ENCODE measurements at places on chromosomes 12 and 14.

- DNase-seq: no peak
These were observed 18.1 kb downstream of the VDR start for GRCh38 chr12:47886510-47887240.

DNA sequence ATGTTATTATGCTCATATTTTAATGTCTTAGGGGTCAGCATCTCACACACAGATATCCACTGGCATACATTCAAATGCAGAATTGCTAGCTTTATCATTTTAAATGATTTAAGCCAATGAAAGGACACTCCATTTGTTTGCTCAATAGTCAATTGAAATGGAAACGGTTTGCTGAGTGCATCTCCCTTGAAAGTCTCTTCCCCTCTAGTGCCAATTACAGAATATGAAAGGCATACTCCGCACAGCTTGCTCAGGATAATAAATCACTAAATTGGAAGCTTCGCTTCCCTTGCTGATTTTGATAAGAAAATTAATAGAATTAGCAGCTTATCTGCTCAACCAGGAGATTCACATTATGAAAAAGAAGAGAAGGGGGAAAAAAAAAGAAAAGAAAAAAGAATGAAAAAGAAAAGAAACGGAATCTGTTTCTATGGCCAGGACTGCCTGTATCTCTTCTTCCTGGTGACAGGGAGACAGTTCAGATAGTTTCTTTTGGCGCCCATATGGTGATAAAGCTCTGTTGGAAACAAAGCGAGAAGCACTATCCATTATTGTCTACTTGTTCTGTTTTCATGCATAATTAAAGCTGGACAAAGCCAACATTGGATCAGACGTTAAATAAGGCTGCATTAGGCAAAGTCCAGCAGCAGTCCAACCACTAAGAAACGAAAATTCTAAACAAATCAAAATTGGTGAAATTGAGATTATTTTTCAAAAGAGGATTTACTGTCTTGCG is 225.0 kb downstream of the GXYLT1 start:
- no peak for DNase-seq

DNA sequence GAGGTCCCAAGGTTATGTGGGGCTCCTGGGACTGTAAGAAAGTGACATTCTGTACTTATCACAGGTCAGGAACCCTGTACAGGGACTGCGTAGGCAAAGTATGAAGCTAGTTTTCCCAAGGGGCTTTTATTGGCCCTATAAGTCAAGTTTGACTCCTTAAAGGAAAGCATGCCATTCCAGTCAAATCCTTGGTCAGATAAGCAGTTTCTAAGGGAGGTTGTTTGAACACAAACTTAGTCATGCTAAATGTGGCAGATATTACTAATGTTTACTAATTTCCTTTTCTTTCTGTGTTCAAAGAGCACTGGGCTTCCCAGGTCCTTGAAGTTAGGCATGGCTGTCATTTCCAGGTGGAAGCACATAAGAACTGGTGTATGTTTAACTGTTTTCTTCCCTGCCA is 472.4 kb downstream of the ATP23 start:
- DNase-seq: no peak

DNA sequence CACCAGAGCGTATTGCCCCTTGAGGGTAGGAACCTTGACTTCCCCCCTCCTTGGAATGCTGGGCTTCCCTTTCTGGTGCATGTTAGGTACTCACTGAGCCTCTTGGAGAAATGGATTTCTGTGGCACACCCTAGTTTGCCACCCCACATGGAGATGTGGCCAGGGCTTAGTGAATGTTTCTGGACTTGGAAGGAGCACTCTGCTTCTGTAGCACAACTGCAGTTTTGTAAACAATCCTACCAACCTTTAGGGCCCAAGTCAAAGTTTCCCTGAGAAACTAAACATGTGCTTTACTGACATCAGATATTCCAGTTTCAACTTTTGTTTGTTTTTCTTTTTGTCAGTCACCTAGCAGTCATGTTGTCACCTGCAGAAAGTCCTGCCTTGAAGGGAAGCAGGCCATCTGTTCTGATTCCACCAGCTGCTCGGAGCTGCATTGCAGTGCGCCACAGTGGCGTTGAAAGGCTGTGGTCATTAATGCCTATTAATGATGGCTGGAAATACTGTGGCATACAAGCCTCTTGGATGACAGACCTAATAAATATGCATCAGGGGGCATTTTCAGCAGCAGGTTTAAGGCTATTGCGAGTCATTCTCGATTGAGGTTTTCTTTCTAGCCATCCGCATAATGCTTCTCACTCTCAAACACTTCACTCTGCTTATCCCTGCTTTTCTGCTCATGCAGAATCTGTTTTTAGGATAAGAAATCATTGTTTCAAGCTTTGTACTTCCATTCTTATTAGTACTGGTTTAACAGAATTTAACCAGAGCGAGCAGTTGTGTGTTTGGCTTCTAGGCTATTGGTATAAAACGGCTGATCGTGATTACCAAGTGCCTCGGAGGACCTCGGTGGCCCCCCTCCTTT is 7.8 kb downstream of the PELI2 start:
- no peak for DNase-seq

GRCh38 chr14:29822430-29822709 is 105.3 kb downstream of the PRKD1 start:
- no peak for DNase-seq

GRCh38 chr14:97428808-97429440 is 631.7 kb downstream of the VRK1 start:
- no peak for DNase-seq

DNA sequence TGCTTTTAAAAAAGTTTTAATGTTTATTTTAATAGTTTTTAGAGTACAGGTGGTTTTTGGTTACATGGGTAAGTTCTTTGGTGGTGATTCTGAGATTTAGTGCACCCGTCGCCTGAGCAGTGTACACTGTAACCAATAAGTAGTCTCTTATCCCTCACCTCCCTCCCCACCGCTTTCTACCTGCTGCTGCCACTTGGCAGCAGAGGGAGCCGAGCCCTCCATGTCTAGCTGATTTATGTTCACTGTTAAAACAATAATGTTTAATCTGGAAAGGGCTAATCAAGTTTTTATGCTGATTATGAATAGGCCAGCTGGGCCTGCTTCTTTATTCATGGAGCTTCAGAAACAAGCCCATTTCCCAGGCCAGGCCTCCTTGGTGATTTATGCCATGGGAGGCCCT is 73.1 kb downstream of the ADCK1 start:
- no peak for DNase-seq

GRCh38 chr14:103374121-103374520 is 11.1 kb upstream of the MARK3 start:
- no peak for DNase-seq

DNA sequence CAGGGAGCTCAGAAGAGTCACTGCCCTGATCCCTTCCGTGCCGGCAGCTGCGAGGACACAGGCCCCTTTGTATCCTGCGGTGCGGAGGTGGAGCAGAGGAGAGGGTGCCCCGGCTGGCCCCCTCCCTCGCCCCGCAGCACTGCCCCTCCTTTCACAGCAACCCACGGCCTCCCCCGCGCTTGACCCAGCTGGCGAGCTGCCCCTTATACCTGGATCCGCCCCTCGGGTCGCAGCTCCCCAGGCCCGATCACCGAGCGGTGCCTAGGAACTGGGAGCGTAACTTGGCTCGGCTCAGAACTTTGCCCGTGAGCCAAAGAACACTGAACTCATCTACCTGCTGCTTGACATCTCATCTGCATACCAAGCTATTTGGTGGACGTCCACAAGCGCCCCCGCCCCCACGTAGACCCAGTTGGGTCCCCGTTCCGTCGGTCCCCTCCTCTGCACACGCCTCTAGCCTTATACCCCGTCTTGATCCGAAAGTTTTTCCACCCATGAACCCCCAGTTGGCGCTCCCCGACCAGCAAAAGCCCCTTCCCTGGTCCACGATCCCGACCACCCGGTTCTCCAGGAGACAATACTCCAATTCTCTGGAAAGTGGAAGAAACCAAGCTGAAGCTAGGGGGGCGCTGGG is 697 bp upstream of the DNAJC14 start:
- DNase-seq: no peak

GRCh38 chr12:67647181-67647798 is 1.3 kb upstream of the DYRK2 start:
- no peak for DNase-seq

GRCh38 chr12:103326190-103326589 is 169.6 kb downstream of the C12orf42 start:
- DNase-seq: no peak

DNA sequence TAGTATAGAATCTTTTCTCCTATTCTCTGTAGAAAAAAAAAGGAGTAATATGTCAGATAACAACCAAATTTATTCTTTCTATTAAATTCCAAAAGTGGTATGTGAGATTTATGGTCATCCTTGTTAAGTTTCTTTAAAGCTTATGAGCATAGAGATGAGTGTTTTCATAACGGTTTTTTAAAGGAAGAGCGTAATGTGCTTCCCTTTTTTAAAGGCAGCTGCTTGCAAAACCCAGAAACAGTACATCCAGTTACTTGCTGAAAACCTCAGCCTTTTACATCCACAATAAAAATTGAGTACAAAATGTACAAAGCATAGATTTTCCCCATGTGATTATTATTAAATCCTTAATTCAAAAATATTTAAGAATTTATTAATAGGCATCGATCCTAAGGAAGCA is 53.6 kb upstream of the CD163 start:
- no peak for DNase-seq

DNA sequence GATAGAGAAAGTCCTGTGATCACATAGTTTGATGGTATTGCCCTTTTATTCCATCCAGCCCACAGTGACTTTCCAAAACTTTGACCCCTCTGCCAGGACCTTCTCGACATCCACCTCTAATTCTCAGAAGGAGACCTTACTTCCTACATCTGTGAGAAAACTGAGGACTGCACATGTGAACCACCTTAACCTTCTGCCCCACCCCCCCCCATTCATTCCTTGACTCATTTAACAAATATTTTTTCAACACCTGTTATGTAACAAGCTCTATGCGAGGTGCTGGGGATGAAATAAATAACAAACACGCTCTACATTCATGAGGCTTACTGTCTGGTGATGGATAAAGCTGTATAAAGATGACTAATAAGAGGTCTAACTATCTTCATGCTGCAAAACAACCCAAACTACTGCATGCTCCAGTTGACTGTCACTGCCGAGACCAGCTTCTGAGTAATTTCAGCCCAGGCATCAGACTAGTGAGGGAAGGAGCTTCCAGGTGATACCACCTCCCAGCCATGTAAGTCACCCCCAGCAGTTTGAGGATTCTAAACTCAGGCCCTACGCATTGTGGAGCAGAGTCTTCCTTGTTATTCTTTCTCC is 1.9 kb upstream of the HAL start:
- DNase-seq: no peak

GRCh38 chr14:20204721-20205120 is 14.0 kb downstream of the OR11G2 start:
- DNase-seq: no peak

GRCh38 chr12:51326698-51327439 is 2.9 kb upstream of the BIN2 start:
- no peak for DNase-seq

DNA sequence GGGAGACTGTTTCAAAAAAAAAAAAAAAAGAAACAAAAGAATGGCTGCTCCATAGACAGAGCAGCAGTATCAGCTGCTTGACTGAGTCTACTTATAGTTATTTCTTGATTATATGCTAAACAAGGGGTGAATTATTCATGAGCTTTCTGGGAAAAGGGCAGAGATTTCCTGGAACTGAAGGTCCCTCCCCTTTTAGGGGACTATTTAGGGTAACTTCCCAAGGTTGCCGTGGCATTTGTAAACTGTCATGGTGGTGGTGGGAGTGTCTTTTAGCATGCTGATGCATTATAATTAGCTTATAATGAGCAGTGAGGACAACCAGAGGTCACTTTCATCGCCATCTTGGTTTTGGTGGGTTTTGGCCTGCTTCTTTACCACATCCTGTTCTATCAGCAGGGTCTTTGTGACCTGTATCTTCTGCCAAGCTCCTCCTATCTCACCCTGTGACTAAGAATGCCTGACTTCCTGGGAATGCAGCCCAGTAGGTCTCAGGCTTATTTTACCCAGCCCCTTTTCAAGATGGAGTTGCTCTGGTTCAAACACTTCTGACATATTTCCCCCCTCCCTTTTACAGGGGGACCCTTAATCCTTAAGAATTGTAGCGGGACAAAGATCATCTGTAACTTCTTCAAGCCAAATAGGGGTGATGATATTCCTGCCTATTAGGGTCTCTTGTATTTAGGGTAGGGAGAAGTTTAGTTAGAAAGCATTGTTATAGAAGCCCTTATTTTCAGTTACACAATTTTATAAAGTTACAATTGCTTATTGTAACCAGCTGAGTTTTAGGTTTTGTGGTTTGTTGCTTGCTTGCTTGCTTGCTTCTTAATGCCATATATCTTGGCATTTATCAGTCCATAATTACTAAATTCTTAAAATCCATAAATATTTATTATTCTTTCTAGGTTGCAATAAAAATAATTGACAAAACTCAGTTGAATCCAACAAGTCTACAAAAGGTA is 42.5 kb downstream of the MARK3 start:
- DNase-seq: no peak

GRCh38 chr12:123038966-123039365 is 58.5 kb downstream of the ARL6IP4 start:
- no peak for DNase-seq

- no peak for DNase-seq
These were observed 138.4 kb downstream of the ZFP36L1 start for GRCh38 chr14:68654471-68654941.

DNA sequence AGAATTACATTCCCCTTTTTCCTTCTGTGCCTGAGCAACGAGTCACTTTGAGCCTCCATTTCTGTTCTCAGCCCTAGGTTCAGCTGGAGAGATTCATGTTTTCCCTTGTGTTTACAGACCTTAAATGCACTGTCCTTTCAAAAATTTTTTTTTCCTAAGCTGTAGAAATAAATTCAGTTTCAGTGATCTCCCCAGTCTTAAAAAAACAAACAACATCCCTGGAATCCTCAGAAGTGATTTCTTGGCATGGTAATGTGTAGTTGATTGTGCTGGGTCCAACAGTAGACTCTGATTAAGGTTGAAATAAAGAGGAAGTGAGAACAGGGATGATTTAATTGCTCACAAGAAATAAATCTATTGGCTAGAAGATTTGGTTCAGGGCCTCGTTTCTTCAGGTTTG is 89.3 kb downstream of the NTN4 start:
- no peak for DNase-seq

- no peak for DNase-seq
These were observed 14.3 kb upstream of the PAPLN start for GRCh38 chr14:73223049-73223448.

GRCh38 chr12:105083031-105083430 is 1.2 kb downstream of the ALDH1L2 start:
- no peak for DNase-seq

- no peak for DNase-seq
These were observed 32.9 kb downstream of the MRPL42 start for GRCh38 chr12:93500201-93500600.

- DNase-seq: no peak
These were observed 18.0 kb downstream of the FOXN4 start for GRCh38 chr12:109291117-109291516.

Measured in dorsolateral prefrontal cortex (tissue), 122 donors.